ENCODE measurements at places on chromosomes 4 and X. TPM values are rescaled to one million over a fixed set of nuclear protein-coding genes. Genes with fewer than 3 reads are reported as not detected.

GRCh38 chr4:2600878-2601277 lies 64.4 kb downstream of the FAM193A start:
- DNase-seq: no peak

SPANXD gene
- not detected for total RNA-seq

TAF1 gene
- total RNA-seq: 29.8 TPM

DNA sequence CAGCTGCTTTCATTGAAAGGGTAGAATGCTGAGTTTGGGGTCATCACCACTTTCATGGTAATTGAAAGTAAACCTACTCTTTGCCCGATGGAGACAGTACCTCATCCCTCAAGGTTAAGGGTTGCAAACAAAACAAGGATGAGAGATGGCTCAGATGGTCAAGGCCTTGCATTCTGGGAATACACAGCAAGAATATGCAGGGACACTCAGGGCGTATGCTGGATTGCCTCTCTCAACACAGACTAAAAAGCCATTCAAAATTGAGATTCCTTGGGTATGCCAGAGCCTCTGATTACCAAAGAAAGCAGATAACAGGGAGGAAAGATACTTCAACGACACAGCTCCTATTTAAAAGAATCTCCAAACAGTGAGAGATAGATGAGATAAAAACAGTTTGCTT lies 310.4 kb downstream of the ARAP2 start:
- DNase-seq: no peak

DNA sequence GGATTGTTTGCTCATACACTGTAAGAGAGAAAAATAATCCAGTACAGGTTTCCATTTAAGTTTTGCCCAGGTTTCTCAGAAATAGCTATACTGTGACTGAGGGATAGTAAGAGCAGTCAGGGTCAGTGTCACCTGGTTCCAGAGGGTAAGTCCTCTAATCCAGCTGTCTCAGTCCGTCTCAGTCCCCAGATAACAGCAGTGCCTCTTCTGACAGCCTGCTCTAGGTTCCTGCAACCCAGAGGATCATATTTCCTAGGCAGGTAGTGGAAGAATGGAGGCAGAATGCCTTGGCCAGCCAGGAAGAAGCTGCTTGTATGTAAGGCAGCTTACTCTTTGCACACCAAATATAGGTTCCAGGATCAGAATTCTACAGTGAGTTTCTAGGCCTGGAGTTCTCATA lies 22.6 kb upstream of the GNRHR start:
- DNase-seq: no peak

DNA sequence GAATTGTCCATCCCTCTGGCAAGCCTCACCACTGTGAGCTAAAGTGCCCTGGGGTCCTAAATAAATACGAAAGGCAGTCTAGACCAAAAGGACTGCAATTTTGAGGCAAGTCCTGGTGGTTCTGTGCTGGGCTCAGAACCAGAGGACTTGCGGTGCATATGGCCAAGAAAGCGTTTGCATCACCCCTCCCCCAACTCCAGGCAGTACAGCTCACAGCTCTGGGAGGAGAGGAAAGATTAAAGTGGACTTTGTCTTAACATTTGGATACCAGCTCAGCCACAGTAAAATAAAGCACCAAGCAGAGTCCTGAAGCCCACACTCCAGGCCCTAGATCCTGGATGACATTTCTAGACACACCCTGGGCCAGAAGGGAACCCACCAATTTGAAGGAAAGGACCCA lies 24.9 kb downstream of the RNF128 start:
- no peak for DNase-seq

AFF1 gene
- total RNA-seq: 41.9 TPM
